ENCODE measurements at places on chromosomes 7 and 10. TPM values are rescaled to one million over a fixed set of nuclear protein-coding genes. Genes with fewer than 3 reads are reported as not detected.

SPRN gene
- total RNA-seq, result 0.11 TPM

SPDYE16 gene
- total RNA-seq, result not detected

AKR1C4 gene
- total RNA-seq, result not detected

INSIG1 gene
- 216 TPM for total RNA-seq

CTBP2 gene
- 49.1 TPM for total RNA-seq

HGF gene
- total RNA-seq, result 0.65 TPM

PRPS1L1 gene
- total RNA-seq, result not detected

LBX1 gene
- not detected for total RNA-seq

SLC39A12 gene
- total RNA-seq, result under 0.01 TPM
